ENCODE measurements at places on chromosomes 13 and 19.

DNA sequence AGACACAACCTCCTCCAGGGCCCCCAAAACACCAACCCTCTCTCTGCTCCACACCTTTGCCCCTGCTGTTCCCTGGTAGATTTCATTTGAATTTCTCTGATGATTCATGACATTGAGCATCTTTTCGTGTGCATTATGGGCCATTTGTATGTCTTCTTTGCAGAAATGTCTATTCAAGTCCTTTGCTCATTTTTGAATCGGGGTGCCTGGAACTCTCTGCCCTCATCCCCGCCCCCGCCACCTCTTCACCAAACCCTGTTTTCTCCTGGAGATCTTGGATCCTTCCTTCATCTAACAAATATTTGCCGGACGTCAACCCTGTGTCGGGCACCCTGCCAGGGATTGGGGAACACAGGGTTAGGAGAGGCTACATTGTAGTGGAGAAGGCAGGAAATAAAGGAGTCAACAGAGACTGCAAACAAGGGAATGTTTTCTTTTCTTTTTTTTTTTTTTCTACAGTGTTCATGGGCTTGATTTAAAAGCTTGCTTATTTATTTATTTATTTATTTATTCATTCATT is 25.5 kb upstream of the SLC1A5 start:
- DNase-seq: peak; percentile 70

GRCh38 chr19:17646441-17646840 is 41.7 kb downstream of the UNC13A start:
- DNase-seq: no peak

GRCh38 chr13:72255908-72256307 is 388.9 kb upstream of the DACH1 start:
- DNase-seq: no peak

GRCh38 chr13:39037410-39037879 is 444 bp downstream of the PROSER1 start:
- DNase-seq: no peak

GRCh38 chr19:10907925-10908324 is 20.5 kb downstream of the YIPF2 start:
- DNase-seq: no peak

- no peak for DNase-seq
Measured at GRCh38 chr19:3945838-3946237, 13.0 kb downstream of the NMRK2 start.

DNA sequence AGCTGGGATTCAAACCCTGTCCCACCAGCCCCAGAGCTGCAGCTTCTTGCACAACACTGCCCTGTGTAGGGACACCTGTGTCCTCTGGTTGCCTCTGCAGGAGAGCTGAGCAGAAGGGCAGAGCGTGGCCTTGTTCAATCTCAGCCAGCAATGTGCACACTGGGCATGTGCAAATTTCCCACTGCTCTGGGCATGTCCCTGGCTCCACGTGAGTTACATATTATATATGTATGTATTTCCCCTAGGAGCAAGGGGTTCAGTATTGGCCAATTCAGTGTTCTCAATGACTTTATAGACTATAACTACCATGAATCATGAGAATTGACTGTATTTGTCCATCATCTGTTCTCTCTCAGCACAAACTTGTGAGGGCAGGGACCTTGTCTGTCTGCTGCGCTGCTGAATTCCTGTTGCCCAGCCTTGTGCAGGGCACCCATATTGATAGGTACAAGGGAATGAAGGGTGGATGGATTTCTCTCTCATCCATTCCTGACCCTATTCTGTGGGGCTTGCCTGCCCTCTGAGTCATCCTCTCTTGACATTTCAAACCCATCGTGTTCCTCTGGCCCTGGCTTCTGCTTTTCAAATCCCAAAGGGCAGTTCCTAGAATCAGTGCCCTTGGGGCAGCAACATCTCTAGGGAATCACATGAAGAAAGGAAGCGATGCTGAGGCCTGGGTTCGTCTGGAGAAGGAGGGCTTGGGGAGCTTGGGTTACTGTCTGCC is 69.7 kb downstream of the ERICH6B start:
- no peak for DNase-seq

- no peak for DNase-seq
Measured at GRCh38 chr13:23716401-23716800, 146.2 kb downstream of the TNFRSF19 start.

DNA sequence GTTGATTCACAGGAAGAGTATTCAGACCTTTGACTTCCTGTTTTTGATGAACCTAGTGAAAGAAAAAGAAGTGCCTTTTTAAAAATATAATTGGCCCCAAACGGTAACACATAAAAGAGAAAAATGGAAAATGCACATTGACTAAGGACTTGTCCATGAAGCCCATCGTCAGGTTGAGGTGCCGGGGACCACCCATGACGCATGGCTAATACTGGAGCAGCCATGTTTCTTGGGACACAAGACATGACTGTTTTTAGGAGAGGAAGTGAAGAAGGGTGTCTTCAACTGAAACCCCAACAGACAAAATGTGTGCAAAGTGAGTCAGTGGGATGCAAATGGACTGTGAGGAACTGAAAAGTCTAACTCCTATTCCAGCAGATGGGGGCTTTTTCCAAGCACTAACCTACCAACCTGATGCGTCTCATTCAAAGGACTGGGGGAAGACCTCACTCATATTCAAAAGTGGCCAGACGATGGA is 459.4 kb downstream of the FOXO1 start:
- DNase-seq: no peak

DNA sequence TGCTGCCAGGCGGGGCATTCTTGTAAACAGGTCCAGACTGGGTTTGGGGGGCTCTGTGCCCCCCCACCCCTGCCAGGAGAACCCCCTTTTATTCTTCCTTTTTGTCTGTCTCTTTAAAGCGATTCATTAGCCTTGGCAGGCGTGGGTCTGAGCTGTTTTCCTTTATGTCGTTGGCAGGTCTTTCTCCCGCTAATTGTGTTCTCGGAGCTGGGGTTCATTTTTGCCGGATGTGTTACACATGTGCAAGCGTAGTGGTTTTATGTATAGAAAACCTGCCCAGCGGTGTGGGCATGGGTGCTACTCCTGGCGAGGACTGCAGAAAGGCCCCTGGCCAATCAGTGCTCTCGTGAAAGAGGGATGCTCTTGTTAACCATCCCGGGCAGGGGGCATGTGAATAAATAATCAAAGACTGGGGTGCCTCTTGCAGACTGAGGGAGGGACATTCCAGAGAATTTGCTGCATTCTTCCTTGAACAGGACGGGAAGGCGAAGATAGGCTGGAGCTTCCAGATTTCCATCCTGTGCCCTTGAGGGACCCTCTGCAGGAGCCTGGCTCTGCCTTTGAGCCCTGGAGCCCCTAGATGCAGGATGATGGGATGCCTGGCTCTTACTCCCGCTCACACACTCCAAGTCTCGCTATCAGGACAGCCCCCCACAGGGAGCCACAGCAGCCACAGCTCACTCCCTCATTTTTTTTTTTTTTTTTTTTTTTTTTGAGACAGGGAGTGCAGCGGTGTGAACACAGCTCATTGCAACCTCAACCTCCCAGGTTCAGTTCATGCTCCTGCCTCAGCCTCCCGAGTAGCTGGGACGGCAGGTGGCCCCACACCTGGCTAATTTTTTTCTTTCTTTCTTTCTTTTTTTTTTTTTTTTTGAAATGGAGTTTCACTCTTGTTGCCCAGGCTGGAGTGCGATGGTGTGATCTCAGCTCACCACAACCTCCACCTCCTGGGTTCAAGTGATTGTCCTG is 14.1 kb downstream of the CARM1 start:
- no peak for DNase-seq

- no peak for DNase-seq
Measured at GRCh38 chr13:37601648-37602440, 3.3 kb upstream of the POSTN start.

GRCh38 chr19:41566001-41566400 is 10.0 kb upstream of the CEACAM21 start:
- no peak for DNase-seq

DNA sequence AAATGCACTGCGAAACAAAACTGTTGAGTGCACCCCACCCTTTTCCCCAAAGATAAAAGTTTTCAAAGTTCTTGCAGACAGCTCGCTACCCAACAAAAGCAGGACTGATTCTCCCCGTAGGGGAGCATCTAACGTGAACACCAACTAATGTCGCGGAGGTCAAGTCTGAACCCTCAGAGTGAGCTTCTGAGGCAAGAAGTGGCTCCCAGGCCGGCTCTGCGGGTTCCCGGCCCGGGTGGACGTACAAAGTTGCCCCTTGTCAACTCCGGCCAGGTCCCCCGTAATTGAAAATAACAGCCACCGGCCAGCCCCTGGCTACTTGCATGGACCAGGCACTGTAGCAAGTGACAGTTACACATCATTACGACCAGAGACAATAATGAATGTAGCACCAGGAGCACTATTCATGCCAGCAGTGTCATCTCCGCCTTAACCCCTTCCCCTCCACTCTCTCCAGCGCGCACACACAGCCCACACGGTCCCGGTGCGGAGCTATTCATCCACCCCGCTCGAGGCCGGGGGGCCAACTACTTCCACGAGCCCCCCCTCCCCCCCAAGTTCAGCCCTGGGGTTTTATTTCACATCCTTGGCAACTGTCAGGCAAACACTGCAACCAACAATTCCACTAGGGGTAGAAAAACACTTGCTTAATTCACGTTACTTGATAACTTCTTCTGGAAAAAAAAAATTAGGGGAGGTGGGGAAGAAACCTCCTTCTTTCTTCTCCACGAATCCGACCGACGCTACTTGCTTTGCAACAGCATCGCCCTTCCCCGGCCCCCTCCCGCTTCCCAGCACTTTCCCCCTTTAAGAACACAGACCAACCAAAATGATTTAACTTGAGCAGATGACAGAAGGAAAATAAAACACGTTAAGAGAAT is 1.2 kb downstream of the KLF12 start:
- DNase-seq: peak; percentile 28

- no peak for DNase-seq
Measured at GRCh38 chr19:38617283-38617763, 430 bp downstream of the MAP4K1 start.

- DNase-seq: no peak
Measured at GRCh38 chr13:48449656-48450055, 36.7 kb upstream of the LPAR6 start.

DNA sequence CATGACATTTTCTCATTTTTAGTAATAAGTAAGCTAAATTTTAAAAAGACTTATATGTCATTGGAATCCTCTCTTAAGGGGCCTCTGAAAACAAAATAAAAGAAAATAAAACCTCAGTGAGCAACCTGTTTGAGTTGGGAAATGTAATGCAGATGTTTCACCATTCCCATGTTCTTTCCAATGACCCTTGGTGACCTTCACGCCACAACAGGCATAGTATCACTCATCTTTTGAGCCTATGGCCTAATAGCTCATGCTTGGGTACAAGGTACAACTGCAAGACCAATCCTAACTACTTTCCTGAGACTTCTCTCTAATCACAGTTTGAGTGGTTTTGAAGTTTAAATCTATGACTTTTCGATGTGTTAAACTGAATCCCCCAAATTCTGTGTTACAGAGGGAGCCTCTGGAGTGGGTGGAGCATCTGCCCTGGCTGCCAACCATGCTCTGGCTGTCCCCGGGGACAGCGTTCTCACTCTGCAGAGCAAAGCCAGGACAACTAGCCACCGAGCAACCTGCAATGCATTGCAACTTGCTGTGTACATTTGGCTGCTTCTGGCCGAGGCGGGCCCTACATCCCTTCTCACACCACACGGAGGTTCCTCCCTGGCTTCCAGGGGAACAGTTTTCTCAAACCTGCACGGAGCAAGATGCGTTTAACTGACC is 307.9 kb upstream of the MAB21L1 start:
- DNase-seq: no peak

GRCh38 chr13:23418776-23419683 is 14.5 kb downstream of the SACS start:
- DNase-seq: no peak

DNA sequence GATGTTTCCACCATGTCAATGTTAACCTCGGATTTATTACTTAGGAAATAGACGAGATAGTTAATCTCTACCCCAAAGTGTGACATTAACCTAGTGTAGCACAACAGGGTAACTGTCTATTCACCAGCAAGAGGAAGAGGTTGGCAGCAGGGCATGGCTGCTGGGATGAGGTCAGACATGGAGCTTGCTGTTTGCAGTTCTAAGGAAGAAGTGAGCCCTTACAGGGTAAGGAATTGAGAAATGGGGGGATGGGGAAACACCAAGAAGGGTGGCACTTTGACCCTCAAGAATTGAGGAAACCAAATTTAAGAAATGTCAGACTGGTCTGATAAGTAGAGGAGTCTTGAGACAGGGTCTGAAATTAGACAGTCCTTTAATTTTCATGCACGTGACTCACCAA is 62.4 kb downstream of the MBD3L2B start:
- DNase-seq: no peak

DNA sequence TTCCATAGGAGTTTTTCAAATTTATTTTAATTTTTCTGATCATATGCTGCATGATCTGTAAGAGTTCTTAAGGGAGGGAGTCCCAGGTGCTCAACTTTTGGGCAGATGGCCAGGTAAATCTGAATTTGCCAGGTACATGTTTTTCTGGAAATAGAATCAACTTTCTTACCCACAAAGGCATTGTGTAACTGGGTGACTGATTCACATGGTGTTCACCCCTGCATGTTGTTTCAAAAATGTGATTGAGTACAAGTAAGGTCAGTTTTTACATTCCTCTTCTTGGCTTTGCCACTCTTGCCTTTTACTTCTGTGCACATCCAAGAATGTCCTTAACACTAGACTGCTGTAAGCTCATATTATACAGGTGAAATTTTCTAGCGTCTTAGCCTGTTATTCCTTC is 30.4 kb downstream of the RB1 start:
- DNase-seq: no peak
